ENCODE measurements at places on chromosomes 6 and 20.

GRCh38 chr6:38099221-38099620 lies 279.7 kb downstream of the ZFAND3 start:
- H3K4me1 ChIP-seq, result no peaks in the 10 kb centered on the region
- no peak overlapping the region for H3K4me3 ChIP-seq
- DNase-seq, result no peak
- no peak overlapping the region for H3K27ac ChIP-seq
- no peaks in the 10 kb centered on the region for H3K27me3 ChIP-seq

DNA sequence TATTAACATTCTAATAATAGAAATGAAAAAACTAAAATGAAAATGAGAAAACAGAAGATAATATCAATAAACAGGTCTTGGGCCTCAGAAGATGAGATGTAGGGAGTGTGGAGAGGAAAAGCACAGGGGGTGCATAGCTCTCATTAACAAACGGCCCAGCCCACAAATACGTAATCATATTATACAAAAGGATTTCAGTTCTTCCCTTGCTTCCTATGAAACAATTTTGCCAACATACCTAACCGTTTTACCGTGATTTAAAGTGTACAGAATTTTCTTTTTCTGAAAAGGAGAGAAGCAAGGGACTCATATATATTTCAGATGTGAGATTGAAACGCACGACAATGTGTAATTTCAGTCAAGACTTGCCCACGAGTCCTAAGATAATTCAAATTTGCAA lies 136.0 kb downstream of the HFE start:
- no peaks in the 10 kb centered on the region for H3K4me1 ChIP-seq
- peak overlapping the region; percentile 64 for H3K4me3 ChIP-seq

GRCh38 chr6:166737261-166737660 lies 110.2 kb upstream of the RPS6KA2 start:
- H3K27ac ChIP-seq, result no peak overlapping the region
- H3K4me3 ChIP-seq, result no peak overlapping the region
- no peaks in the 10 kb centered on the region for H3K27me3 ChIP-seq
- H3K36me3 ChIP-seq, result no peaks in the 10 kb centered on the region
- no peak for DNase-seq

GRCh38 chr6:35181933-35182612 lies 31.7 kb upstream of the SCUBE3 start:
- peaks cover 63% of the 10 kb centered on the region for H3K4me1 ChIP-seq
- H3K4me3 ChIP-seq, result peak overlapping the region; percentile 27
- peak overlapping the region; percentile 94 for H3K27ac ChIP-seq
- no peaks in the 10 kb centered on the region for H3K27me3 ChIP-seq
- no peaks in the 10 kb centered on the region for H3K36me3 ChIP-seq

DNA sequence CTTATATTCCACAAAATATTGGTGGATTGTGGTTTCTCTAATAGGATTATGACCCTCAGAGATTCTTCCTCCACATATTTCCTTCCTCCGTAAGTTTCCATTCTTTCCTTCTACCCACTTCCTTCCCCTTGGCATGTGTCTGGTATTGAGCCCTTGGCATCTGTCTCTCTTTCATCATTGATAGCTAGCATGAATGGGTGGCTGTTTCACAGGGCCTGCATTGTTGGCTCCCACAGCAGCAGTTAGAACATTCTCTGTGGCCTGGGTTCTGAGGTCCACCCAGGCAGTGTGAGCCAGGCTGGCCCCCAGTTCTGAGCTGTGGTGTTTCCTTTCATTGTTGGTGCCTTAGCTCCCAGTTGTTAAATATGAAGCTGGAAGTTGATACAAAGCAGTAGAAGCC lies 125.3 kb downstream of the ANKS1A start:
- H3K27me3 ChIP-seq, result no peaks in the 10 kb centered on the region
- H3K4me3 ChIP-seq, result no peak overlapping the region
- H3K27ac ChIP-seq, result peak overlapping the region; percentile 91
- no peaks in the 10 kb centered on the region for H3K36me3 ChIP-seq
